ENCODE measurements at places on chromosomes 5 and 9.

- DNase-seq = peak; percentile 62
Observed at GRCh38 chr9:84315278-84315877, 25.2 kb downstream of the SLC28A3 start.

GRCh38 chr9:18606281-18606680 lies 132.3 kb downstream of the ADAMTSL1 start:
- peak; percentile 48 for DNase-seq

DNA sequence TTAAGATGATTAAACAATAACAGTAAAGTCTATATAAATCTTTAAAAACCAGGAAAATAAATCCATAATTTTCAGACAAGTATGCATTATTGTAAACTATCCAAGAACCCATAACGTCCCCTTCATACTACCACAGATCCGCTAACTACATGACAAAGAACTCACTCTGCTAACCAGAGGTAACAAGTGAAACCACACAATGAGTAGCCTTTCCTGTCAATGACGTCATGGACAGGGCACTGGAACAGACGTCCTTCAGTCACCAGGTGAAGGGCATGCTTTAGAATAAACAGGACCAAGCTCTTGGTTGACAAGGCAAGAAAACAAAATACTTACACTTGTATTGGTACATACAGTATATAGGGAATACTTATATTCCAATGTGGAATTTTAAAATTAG lies 45.2 kb downstream of the RNF130 start:
- peak; percentile 81 for DNase-seq

- no peak for DNase-seq
Observed at GRCh38 chr5:37045703-37046102, 169.1 kb downstream of the NIPBL start.

- DNase-seq = no peak
Observed at GRCh38 chr5:42760426-42760825, 3.8 kb downstream of the CCDC152 start.

DNA sequence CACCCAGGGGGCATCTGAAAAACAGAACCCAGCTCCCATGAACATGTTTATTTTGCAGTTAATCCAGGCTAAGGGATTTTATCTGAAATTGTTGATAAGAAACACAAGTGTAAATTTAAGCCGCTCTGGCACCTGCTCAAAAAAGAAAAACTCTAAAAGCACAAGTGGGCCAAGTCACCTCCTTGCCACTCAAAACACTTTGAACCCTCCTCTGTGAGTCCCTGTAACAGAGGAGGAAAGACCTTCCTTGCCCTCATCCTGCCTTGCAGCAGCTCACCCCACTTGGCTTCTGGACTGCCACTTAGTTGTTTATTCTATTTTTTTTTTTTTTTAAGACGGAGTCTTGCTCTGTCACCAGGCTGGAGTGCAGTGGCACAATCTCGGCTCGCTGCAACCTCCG lies 39.5 kb downstream of the FAM78A start:
- no peak for DNase-seq

DNA sequence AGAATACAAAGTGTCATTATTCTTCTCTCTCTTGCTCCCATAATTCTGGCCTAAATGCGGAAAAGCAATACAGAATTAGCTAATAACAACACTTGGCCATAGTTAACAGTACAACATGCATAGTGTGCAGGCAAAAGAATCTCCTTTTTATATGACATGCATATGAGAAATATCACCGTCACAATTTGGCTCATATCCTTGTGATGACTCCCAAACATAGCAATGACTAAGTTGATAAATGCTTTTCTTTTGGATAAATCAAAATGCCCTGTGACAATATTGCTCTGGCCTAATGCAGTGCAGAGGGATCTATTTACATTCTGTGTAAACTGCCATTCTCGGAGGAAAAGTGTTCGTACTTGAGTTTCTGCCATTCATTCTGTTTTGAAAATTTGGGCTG lies 121.9 kb upstream of the GHR start:
- no peak for DNase-seq

DNA sequence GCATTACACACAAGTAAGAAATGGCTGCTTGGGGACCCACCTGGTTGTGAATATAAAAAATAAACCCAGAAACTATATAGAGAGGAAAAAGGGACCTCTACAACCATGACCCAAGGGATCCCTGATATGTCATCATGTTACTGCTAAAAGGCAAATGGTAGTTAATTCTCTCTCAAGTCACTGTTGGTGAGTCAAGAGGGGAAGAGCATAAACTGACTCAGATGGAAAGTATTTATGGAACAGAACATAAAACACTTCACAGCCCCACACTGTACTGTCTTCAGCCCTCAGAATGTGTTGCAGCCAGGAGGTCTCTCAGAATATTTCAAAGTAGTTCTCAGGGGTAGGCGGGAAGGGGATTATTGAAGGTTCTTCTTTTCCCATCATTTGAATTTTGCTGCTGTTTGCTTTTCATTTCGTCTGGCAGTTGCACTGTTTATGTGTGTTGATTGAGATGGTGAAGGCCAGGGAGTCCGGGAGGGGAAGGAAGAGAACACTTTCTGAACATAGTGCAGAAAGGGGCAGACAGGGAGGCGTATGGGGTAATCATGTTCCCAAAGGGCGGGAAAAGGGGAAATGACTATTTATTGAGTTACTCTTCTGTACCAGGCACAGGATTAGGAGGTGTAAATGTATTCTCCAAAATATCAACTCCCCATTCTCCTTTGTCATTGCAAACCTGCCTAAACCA lies 85.5 kb downstream of the TEK start:
- peak; percentile 95 for DNase-seq

- DNase-seq = peak; percentile 39
Observed at GRCh38 chr5:178496642-178497041, 93.6 kb downstream of the COL23A1 start.

DNA sequence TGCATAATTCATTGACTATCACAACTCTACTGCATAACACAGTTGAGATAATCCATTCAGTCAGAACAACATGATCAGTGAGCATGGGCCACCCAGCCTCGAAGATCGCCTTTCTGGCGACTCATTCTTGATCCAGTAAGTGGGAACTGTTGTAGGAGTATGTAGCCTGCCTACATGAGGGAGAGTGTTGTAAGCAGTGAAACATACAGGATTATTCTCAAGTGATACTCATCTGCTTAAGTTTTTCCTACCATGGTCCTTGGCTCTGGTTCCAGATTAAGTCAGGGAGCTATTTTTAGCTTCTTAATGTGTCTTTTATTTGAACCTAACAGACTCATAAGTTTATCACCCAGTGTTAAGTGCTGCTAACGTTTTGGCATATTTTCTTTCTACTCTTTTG lies 44.0 kb downstream of the TNPO1 start:
- DNase-seq = peak; percentile 79

DNA sequence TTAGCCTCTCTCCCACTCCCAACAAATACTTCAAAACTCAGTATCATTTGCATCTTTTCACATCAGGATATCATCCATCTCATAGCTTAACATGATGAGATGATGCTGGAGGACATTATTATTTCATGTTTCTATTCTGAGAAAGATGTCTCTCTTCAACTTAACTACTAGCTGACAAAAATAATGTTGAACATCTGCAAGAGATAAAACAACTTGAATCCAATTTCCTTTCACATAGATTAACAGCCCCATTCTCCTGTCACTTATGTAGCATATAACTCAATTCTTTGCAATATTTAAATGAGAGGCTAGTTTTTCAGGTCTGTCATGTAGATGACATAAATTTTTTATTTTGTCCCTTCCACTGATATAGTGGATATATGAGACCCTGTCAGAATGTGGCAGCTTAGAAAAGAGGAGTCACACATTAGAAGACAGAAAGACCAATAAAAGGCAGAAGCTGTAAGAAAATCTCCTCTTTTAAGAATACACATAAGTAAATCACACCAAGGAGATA lies 239.2 kb upstream of the KIF2A start:
- DNase-seq = no peak
